ENCODE measurements at places on chromosomes 1 and 21.

DNA sequence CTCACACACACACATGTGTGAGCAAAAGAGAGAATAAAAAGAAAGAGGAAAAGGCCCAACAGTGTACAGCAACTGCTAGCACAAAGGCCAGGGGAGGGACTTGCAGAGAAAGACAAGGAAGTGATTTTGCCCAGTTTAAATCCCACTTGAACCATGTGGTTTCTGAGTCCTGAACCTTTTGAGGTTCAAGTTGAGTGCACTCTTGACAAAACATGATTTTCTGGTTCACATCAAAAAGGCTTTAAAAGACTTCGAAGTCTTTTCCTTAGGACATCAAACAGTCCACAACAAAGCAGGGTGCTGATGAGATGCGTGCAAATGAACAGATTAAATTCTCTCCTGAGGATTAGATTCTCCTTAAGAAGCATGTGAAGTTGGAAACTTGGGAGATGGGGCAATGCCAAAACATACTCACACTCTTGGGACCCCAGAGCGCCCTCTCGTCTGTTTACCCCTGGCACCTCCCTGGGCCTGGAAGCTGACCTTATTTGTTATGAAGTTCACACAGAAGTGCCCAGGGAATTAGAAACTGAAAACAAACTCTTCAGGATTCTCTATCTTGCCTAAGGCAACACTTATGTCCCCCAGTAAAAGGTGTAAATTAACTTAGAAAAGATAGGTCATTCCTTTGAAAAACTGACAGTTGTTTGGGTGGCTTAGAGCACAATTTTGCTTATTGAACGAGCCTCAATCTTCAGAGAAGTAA lies 31.5 kb downstream of the RNF220 start:
- DNase-seq, result no peak
- no peaks in the 10 kb centered on the region for H3K27me3 ChIP-seq
- H3K27ac ChIP-seq, result no peak overlapping the region
- H3K36me3 ChIP-seq, result no peaks in the 10 kb centered on the region

DNA sequence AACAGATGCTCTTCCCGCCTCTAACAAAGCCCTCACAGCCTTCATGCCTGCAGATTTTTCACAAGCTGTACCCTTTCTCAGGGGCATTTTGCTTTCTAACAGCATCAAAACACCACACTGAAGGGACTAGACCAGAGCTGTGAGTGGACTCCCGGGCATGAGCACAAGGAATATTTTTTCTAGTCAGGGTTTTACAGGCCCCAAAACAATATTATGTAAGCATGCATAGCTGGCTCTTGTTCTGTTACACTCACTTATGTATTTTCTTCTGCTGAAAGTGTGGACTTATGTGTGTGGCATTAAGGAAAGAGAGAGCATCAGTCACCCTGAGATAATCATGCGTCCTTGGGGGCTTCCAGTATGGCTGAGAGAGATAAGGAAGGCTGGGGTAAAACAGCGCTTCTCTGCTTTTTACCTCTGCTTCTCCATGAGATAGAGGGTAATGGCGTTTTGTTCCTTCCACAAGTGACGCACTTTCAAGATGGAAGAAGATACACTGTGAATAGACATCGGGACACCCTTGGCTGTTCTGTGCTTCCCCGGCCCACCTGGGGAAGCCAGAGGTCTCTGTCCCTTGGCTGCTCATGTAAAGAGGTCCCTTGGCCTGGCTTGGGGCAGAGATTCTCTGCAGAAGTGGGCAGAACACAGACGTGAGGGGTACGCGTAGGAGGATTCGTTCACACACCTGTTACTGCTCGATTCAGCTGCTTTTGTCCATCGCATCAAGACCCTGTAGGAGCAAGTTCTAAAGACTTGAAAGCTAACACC lies 266.7 kb upstream of the RAB4A start:
- no peak for DNase-seq
- H3K27me3 ChIP-seq, result no peaks in the 10 kb centered on the region
- H3K4me3 ChIP-seq, result no peak overlapping the region

- H3K27ac ChIP-seq, result no peak overlapping the region
- no peaks in the 10 kb centered on the region for H3K36me3 ChIP-seq
- no peak overlapping the region for H3K4me3 ChIP-seq
- H3K27me3 ChIP-seq, result no peaks in the 10 kb centered on the region
Observed at GRCh38 chr1:148435406-148435805, 47.7 kb downstream of the PPIAL4G start.

DNA sequence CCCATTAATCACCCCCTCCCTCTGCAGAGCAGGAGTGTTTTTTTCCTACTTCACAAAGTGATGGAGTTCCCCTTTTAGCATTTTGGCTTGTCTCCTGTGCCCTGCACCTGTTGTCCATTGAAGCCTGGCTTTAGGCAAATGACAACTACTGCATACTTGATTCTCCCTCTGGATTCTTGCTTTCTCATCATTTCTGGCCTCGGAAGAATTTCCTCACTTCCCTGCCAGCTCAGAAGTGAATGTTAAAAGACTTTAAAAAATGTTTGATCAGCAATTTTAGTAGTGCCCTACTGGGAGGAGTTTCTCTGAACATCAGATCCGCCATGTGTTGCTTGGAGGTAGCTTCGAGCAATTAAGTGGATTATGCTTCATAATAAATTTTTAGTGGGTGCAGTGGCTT lies 28.1 kb downstream of the RCOR3 start:
- no peak overlapping the region for H3K4me3 ChIP-seq
- peaks cover 32% of the 10 kb centered on the region for H3K36me3 ChIP-seq
- H3K4me1 ChIP-seq, result no peaks in the 10 kb centered on the region
- DNase-seq, result no peak
- no peak overlapping the region for H3K27ac ChIP-seq

DNA sequence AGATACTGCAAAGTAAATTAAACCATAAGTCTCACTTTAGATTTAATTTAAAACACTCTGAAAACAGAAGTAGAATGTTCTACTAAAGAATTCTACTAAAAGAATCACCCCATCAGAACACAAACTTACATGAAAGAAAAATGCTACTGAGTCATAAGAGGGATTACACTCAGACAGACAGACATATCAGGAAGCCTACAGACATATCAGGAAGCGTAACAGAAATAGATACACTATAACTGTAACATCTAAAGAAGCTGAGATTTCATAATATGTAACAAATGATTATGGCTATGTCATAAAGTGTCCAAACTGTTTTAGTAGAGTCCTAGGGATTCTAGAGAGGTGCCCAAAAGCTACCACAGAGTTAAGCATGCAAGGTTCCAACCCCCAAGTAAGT lies 23.9 kb downstream of the FOXJ3 start:
- no peak overlapping the region for H3K27ac ChIP-seq
- H3K4me3 ChIP-seq, result no peak overlapping the region
- peaks cover 5% of the 10 kb centered on the region for H3K4me1 ChIP-seq
- no peak for DNase-seq

- no peaks in the 10 kb centered on the region for H3K4me1 ChIP-seq
- H3K27me3 ChIP-seq, result no peaks in the 10 kb centered on the region
- no peak for DNase-seq
Observed at GRCh38 chr1:217620814-217621213, 10.1 kb downstream of the GPATCH2 start.

- no peak for DNase-seq
- H3K4me3 ChIP-seq, result no peak overlapping the region
- H3K36me3 ChIP-seq, result no peaks in the 10 kb centered on the region
- H3K27ac ChIP-seq, result no peak overlapping the region
Observed at GRCh38 chr1:71766748-71767147, 515.6 kb downstream of the NEGR1 start.

DNA sequence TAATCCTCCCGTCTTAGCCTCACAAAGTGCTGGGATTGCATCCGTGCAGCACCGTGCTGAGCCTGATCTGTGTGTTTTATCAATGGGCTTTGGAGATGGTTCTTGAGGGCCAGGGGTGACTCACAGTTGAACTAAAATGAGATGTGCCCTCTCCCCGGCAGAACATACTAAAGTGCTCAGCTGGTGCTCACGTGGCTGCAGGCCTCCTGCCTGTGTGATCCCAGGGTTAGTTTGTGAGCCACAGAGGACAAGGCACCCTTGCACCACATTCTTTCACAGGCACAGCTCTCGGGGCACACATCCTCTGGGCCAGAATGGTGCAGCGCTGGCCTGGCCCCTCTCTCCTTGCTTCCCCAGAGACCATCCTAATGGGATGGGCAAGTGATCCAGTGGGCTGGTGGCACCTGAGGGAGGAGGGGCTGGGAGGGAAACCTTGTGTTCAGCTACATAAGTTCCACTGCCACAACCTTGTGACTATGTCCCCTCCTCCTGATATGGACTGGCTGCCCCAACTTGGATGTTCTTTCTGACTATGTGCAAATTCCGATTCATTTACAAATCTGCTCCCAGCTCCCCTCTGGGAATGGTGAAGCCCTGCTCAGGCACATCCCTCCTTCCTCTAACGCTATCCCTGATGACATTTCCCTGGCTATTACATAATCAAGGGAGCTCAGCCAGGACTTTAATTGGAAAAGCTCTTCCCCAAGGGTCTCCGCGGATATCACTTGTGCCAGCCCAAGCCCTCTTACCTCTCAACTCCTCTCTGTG lies 197.0 kb upstream of the EDN2 start:
- DNase-seq, result no peak
- H3K4me3 ChIP-seq, result no peak overlapping the region
- H3K4me1 ChIP-seq, result no peaks in the 10 kb centered on the region
- no peaks in the 10 kb centered on the region for H3K27me3 ChIP-seq
- H3K36me3 ChIP-seq, result no peaks in the 10 kb centered on the region
- H3K27ac ChIP-seq, result no peak overlapping the region

DNA sequence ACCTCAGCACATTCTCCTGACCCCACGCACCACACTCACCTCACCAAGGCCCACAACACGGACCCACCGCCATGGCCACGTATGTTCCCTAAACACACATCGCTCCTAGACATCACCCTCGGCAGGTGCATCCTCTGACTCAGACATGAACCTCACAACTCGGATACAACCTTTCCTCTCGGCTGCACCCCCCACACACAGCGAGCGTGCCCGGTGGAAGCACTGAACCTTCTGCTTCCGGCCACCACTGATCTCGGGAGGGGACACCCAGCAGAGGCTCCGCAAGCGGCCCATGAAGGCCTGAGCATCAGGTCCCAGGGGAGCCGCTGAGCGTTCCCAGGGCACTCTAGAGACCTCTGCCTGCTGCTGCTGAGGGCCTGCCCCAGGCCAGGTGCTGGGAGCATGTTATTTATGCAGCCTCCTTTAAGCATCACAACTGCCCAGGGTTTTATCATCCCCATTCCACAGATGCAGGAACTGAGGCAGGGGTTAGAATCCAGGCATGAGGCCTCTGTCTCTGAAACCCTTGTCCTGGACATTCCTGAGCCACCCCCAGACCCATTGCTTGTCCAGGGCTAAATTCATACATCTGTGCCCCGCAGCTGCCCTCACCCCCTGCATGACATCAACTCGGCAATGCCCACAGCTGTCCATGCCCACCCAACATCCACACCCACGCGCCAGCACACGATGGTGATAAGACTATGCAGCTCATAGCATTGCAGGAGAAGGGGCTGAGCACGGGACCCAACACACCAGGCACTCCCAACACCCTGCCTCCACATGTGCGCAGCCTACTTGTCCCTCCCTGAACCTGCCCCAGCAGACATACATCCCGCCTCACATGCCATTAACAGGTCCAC lies 27.0 kb downstream of the SDC3 start:
- no peak overlapping the region for H3K4me3 ChIP-seq
- H3K27ac ChIP-seq, result no peak overlapping the region
- DNase-seq, result no peak
- H3K4me1 ChIP-seq, result peaks cover 5% of the 10 kb centered on the region
- no peaks in the 10 kb centered on the region for H3K27me3 ChIP-seq

GRCh38 chr21:15875286-15875685 lies 145.5 kb downstream of the USP25 start:
- H3K36me3 ChIP-seq, result peaks cover 19% of the 10 kb centered on the region
- H3K4me3 ChIP-seq, result no peak overlapping the region
- DNase-seq, result no peak
- H3K4me1 ChIP-seq, result no peaks in the 10 kb centered on the region
- no peaks in the 10 kb centered on the region for H3K27me3 ChIP-seq

DNA sequence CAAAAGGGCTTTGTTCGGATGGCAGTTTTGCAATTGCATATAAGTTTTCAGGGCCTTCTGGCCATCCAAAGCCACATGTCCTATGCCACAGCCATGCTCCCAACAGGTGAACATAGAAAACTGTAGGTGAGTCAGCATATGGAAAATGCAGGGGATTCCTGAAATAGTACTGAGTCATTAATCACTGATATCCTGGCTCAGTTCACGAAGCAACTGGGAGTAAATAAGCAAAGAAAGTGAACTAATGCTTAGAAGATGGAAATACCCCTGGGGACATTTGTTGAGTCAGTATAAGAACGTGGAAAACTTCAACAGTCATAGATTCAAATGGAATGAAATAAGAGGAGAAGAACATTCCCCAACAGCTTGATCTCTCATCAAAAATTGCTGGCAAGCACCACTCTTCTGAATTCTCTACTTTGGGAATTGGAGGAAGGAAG lies 148.9 kb upstream of the RUNX1 start:
- DNase-seq, result no peak
- H3K4me3 ChIP-seq, result no peak overlapping the region
- no peaks in the 10 kb centered on the region for H3K36me3 ChIP-seq
- H3K27ac ChIP-seq, result no peak overlapping the region
- H3K27me3 ChIP-seq, result no peaks in the 10 kb centered on the region
- H3K4me1 ChIP-seq, result peaks cover 11% of the 10 kb centered on the region

- H3K36me3 ChIP-seq, result no peaks in the 10 kb centered on the region
- no peaks in the 10 kb centered on the region for H3K4me1 ChIP-seq
- H3K27ac ChIP-seq, result no peak overlapping the region
- H3K4me3 ChIP-seq, result no peak overlapping the region
- no peak for DNase-seq
Observed at GRCh38 chr1:219724440-219724839, 111.5 kb upstream of the ZC3H11B start.

DNA sequence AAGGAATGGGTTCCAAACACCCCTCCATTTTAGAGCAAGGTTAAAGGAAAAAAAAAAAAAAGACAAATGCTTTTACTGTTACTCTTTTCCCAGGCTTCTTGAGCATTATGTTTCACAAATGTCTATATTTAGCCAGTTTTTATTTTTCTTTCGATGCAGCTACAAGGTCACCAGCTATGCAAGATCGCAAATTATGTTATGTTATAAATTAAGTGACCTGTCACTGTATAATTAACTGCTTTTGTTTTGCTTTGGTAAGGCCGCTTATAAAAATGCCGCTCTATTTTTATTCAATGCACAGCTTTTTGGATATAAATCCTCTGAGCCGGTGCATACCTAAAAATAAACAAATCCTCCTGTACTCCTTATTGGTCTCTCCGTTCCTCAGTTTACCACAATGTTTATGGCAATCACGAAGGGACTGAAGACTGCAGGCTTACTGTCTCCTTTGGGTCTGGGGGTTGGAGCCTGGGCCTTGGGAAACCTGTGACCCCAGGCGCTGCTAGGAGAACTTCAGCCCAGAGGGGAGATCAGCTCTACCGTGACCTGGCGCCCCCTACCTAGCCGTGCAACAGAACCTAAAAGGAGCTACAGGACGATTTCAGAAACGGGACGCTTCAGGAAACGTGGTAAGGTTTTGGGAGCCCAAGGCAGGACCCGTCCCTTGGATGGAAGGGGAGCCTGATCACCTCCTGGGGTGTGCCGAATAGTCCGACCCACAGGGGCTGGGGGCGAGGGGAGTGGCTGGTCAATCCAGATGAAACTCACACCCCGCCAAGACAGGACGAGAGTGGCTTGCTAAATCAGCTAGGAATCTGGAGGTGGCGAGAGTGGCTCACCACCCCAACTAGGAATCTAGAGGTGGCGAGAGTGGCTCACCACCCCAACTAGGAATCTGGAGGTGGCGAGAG lies 101.2 kb upstream of the CD55 start:
- H3K27me3 ChIP-seq, result no peaks in the 10 kb centered on the region
- H3K36me3 ChIP-seq, result no peaks in the 10 kb centered on the region
- H3K4me1 ChIP-seq, result peaks cover 19% of the 10 kb centered on the region
- DNase-seq, result no peak
- no peak overlapping the region for H3K27ac ChIP-seq
